ENCODE measurements at places on chromosomes 6 and 20.

GRCh38 chr6:117444600-117444999, 18.9 kb upstream of the ROS1 start:
- DNase-seq, result no peak

DNA sequence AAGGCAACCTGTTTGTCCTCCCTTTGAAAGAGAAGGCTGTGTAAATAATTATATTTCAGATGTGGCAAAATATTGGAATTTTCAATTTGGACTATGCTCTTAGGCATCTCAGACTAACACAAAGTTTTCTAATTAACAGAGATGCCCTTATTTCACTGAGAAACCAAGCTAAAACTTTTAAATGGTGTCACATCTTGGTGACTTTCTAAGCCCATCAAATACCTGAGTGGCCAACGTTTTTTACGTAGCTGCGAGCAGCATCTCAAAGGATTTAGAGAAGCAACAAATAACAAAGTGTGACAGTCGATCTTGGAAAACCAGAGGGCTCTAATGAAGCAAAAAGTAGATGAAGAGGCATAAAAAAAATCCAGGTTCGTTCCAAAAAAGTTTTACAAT, 3.4 kb upstream of the HEY2 start:
- DNase-seq, result no peak

DNA sequence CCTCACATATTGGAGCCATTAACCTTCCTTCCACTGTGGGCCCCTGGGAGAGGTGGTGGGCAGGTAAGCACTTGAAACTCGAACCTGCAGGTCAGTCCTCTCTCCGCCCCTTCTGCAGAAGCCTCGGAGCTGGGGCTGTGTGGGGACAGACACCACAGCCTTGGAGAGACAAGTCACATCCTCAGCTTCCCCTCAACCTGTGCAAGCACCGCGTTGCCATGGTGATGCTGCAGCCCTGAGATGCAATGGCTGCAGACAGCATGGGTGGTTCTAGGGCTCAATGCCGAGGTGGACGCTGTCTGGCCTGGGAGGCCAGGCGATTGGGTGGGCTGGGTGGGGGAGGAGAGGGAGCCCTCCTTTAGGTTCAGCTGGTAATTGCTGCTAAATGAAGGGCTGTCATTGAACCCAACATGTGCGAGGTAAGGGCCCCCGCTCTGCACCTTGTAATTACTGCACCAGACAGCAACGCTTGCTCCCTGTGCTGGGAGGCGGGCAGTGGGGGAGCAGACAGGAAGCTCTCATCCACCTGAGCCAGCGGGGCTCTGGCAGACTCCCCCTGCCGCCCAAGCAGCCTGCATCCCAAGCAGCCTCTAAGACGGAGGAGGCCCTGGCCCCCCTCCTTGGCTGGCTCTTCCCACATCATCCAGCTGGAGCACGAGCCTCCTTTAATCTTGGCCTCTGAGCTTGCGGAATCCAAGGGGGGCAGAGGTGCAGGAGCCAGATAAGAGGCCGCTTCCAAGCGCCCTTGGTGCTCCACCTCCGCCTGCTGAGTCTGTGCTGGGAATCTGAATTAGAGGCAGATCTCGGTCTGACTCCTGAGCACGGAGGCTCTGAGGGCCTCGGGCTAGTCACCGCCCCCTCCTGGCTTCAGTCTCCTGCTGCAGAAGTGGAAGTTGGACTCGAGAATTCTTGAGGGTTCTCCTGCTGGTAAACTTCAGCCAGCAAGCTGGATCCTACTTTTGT, 39.8 kb upstream of the CDH22 start:
- no peak for DNase-seq

DNA sequence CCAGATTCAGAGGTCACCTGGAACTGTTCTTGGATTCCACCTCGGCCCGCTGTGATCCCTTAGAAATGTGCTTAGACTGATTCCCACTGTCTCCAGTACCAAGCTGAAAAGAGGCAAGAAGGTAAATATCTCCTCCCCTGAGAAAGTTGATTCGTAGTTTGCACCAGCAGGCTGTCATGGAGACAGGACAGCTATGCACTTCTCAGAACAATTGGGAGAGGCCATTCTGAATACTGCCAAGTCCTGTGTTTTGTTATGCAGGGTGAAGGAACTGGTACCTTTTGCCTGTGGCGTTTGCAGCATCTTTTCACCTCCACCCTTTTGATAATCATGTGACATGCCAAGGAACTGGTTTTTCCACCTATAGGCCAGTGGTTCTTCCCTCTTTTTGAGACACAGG, 58.2 kb upstream of the RNGTT start:
- no peak for DNase-seq

DNA sequence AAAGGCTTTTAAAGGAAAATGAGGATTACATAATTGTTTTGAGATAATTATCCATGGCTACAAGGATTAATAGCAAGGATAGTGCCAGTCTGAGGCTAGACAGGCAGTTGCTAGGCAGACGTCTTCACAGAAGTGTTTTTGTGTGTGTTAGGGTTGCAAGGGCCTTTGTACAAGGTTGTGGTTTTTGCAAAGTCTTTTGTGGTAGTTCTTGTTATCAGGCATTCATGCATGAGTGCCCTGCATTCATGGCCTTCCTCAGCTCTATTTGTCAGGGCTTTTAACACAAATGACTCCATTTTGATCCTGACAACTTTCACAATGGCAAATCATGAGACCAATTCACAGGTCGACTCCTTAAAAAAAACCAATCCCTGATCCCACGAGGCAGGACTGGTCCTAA, 68.1 kb upstream of the TXNDC5 start:
- no peak for DNase-seq

DNA sequence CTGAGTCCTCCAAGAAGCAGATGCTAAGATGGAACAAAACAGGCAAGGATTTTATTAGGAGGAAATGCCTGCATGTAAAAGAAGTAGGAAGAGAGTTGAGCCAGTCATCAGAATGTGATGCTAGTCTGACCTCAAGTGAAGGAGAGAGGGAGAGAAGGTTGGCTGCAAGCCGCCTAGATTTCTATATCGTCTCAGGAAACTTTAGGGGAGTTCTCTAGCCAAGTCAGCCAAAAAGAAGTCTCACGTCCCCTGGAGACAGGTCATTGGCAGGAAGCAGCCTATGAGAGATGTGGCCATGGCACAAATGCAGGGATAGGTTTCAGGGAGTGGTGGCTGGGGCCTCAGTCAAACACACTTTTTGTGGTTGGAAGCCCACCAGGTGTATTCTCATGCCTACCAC, 378.0 kb downstream of the CD109 start:
- DNase-seq, result no peak

DNA sequence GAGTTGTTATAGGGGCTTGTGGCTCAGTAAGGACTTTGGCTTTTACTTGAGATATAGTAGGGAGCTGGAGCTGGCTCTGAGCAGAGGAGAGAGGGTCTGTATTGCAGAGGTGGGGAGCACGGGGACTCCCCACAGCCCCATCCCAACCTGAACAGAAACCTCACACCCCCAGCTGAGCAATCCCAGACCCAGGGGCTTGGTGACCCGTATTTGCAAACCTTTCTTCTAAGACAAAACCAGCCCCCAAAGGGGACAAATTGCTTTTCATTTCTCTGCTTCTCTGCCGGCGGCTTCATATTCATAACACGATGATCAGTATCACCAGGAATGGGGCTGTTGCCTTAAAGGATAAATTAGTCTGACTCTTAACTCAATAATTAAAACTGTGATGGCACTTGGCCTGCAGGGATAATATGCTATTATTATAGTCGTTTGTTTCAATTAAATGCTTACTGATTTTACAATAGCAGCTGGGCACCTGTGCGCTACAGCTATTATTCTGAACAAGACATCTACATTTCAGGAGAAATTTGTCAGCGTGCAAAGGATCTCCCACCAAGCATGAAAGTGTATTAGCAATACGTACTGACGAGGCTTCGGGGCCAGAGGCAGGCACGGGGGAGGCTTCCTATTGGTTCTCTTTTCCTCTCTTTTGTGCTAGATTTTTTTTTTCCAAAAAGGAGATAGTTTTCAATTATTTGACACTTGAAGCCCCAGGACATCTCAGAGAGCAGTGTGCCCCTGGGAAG, 118.1 kb downstream of the TOX2 start:
- no peak for DNase-seq

- no peak for DNase-seq
Observed at GRCh38 chr6:87690441-87690840, 11.6 kb downstream of the AKIRIN2 start.

DNA sequence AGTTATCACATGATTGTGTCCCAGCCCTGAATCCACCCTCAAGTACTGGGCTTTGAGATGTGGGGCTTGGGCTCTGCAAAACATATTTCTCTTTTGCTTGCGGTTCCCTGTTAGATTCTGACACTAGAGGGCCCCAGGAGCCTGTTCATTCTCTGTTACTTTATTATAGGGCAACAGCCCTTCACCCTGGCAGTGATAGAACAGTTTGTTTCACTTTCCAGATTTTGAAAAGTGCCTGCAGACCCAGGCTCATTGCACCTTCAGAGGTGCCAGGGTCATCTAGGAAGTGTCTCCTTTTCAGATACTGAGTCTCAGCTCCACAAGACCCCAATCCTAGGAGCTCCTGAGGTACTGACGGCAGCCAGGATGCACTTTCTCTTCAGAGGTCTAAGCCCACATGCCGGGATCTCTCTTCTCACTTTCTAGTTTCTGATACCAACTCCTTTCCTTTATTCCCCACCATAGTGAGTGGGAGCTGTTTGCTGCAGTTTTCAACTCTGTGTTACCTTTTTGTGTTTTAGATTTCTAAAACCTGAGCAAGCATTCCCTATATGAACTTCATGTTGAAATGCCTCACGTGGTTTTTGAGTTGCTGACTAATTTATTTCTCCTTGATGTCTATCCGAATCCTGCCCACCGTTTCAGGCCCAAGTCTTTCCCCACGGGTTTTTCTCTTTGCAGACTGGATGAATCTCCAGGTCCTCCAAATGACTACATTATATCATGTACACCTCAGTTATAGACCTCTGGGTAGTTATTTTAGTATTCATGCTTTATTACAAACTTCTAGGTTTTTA, 10.9 kb downstream of the ABT1 start:
- peak; percentile 74 for DNase-seq

Measured in activated CD4-positive, alpha-beta T cell treated with anti-CD3 and anti-CD28 coated beads for 36 hours (primary cell).